NCI-H446 treated with DMSO at 0.1 percent for 48 hours (cell line): ENCODE measurements at places on chromosomes 5 and 9.

- peak; percentile 4 for DNase-seq
Measured at GRCh38 chr5:76069061-76069735, 14.0 kb upstream of the SV2C start.

- no peak for DNase-seq
Measured at GRCh38 chr9:38006163-38006562, 62.9 kb downstream of the SHB start.

GRCh38 chr5:144072518-144072927, 97.9 kb downstream of the YIPF5 start:
- DNase-seq: no peak

DNA sequence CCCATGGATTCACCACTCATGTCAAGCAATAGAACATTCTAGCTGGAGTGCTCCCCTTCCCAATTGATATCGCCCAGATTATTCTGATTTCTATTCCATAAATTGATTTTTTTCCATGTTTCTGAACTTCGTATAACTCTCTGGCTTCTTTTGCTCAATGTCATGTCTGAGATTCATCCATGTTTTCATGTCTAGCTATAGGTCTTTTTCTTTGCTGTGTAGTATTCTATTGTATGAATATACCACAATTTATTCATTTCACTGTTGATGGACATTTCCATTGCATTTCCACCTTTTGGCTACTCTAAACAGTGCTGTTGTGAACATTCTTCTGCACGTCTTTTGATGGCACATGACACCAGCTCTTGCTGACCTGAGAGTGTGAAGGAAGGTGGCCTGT, 19.6 kb downstream of the PTPA start:
- DNase-seq: no peak

DNA sequence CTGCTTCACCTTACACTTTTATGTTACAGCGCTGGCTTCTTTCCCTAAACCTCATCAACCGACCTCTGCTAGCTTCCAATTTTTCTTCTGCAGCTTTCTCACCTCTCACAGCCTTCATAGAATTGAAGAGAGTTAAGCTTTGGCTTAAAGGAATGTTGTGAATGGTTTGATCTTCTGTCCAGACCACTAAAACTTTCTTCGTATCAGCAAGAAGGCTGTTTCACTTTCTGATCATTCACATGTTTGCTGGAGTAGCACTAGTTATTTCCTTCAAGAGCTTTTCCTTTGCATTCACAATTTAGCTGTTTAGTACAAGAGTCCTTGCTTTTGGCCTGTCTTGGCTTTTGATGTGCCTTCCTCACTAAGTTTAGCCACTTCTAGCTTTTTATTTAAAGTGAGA, 49.5 kb downstream of the NR3C1 start:
- no peak for DNase-seq

GRCh38 chr5:38250763-38251448, 7.5 kb upstream of the EGFLAM start:
- no peak for DNase-seq

- no peak for DNase-seq
Measured at GRCh38 chr9:114387680-114388356, at the start of gene AKNA. TSS of gene AKNA (minus strand) at chr9:114387982. CDS start at chr9:114381333, 6,649 bp downstream.

- no peak for DNase-seq
Measured at GRCh38 chr9:8751406-8751930, 951.9 kb upstream of the DMAC1 start.

DNA sequence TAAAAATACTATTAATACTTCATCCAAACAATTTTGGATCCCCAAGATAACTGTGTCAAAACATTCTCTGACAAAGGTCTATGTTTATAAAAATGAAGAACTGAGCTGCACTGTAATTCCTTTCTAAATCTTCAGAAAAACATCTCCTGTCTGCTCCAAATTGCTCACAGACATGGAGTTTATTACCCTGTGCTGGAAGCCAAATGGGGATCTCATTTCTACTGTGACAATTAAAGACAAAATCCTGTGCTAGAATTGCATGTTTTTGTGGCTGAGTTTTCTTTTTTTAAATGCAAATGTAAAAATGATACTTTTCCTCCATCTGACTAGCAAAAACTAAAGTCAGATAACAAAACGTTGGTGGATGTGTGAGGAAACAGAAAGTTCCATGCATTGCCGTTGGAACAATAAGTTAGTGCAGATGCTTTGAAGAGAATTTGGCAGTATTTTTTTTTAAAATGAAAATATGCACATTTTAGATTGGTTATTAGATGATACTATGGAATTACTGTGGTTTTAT, 93.5 kb downstream of the GNA14 start:
- no peak for DNase-seq

- DNase-seq: no peak
Measured at GRCh38 chr5:9194509-9194908, 351.4 kb downstream of the SEMA5A start.

GRCh38 chr5:135425641-135426040, 21.5 kb downstream of the DCANP1 start:
- no peak for DNase-seq

DNA sequence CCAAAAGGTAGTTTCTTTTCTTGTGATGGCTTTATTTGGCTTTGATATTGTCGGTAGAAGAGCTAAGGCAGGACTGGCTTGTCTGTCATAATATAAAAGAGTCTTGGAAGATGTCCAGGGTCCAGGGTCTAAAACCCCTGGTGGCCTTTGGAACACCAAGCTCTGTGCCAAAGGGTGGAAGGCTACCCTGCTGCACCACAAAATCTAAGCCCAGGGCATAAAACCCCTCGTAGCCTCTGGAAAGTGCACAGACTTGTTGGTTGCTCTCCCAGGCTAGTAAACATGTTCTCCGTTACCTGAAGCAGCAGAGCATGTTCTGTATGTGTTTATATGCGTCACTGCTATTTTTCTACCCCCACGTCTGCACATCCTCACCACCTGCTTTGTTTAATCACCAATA, 75.5 kb downstream of the OSTF1 start:
- DNase-seq: no peak

GRCh38 chr9:134785325-134786108, 95.1 kb upstream of the FCN2 start:
- DNase-seq: no peak

GRCh38 chr9:126067031-126067734, 259.4 kb upstream of the MVB12B start:
- no peak for DNase-seq

GRCh38 chr9:24608599-24608998, 62.9 kb upstream of the IZUMO3 start:
- DNase-seq: no peak

- no peak for DNase-seq
Measured at GRCh38 chr5:138601444-138601843, 26.2 kb upstream of the HSPA9 start.

GRCh38 chr5:5584236-5584745, 161.8 kb downstream of the ICE1 start:
- no peak for DNase-seq

GRCh38 chr5:127011961-127012644, 18.3 kb downstream of the MARCHF3 start:
- DNase-seq: no peak

DNA sequence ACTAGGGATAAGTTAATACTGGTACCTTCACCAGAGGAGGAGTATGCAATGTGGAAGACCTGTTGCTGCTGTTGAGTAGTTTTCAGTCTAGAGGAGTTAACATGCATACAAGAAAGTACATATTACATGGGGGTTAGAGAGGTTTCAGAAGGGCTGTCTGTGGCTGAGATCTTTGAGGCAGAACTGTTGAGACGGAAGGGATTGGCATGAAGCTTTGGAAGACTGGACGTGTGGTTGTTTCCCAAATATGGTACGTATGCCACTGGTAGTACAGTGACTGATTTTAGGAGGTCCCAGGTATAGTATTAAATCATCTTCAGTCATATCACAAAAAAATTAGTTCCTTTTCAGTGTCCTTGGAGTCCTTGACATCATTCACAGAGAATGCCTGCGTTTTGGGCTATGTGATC, 17.6 kb downstream of the TNFAIP8 start:
- no peak for DNase-seq

- DNase-seq: no peak
Measured at GRCh38 chr9:74025402-74025925, 471.7 kb upstream of the RORB start.

DNA sequence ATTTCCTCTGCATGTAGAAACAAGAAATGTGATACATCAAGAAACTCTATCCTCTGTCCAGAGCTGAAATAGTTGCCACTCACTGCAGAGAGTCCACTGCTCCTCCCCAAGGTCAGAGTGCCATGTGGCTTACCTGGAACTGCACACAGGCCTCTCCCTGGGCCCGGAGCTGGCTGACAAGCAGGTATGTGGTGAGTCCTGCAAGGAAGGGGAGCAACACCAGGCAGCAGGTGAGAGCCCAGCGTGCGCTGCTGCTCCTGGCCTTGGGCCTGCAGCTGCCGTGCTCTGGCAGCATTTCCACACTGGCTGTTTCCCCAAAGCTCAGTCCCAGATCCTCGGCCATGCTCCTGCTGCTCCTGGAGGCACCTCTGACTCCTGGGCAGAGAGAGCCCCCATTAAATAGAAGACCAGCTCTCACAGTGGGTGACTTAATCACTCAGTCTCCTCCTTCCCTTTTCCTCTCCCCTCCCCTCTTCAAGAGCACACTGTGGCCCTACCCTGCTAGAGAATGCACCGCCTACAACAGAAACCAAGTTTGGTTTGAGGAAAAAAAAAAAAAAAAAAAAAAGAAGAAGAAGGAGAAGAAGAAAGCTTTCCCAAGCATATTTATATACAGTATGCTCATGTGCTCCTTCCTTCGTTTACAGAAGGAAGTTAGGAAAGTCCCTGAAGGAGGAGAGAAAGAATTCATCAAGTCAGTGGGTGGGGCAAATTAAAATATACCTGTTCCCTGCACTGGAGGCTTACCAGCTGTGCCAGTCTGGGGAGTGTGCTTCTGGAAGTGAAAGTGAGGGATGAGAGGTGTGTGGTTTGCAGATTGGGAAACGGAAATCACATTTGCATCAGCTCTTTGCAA, at the start of gene TNFSF15:
Gene TNFSF15 (minus strand): TSS at position 370 of the 856 bp plus-strand sequence. CDS start 27 bp downstream, at position 343.
- DNase-seq: no peak

- DNase-seq: no peak
Measured at GRCh38 chr5:125536582-125536981, 790.1 kb upstream of the ZNF608 start.

- DNase-seq: no peak
Measured at GRCh38 chr9:128026773-128027541, 40.2 kb downstream of the NAIF1 start.

DNA sequence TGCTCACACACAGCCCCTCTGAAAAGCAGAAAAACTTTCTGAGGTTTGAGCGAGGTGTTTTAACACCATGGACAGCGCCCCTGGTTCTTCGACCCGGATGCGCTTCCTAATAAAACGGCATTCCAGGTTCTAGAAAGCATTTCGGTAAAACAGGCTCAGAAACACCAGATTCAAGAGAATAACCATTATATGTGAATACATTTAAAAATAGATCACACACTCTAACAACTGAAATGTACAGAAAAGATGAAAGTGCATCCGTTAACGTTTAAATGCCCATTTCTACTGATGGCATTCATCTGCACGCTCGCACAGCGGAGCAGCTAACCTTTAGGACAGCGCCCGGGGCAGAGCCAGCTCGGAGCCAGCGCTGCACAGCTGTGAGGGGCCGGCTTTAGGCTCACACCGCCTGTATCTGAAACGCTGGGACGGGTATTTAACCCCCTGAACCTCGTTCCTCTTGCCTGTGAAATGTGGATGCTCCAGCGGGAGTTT, 26.3 kb upstream of the TENT4A start:
- DNase-seq: no peak

- DNase-seq: no peak
Measured at GRCh38 chr5:90099099-90099498, 310.5 kb downstream of the CETN3 start.

- DNase-seq: no peak
Measured at GRCh38 chr5:103394676-103395075, 136.1 kb downstream of the MACIR start.

GRCh38 chr5:134584662-134585061, 48.0 kb downstream of the SAR1B start:
- no peak for DNase-seq

DNA sequence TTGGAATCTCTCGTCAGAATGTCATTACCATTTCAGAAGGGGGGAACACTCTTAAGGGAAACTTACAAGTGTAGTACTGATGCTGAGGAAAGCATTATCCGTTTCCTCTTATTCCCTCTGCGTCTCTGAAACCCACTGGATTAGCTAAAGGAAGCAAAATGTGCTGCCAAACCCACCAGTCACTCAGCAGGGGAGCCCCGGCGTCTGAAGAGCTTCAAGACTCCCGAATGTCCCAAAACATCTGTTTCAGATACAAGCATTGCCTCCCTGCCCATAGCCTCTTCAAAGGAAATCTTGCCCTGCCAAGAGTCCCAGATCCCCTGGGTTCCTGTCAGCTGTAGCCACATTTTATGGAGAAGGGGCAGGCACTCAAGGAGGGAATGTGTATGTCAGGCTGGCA, 1.0 kb upstream of the HCN1 start:
- DNase-seq: peak; percentile 95
